Spleen (tissue), 13 donors: ENCODE measurements at places on chromosomes 3 and 15.
A peak's percentile ranks its signal among the peaks of the same experiment; 100 is the strongest.

GRCh38 chr3:151766454-151766853 lies 32.7 kb downstream of the AADACL2 start:
- no peak for DNase-seq

- no peak for DNase-seq
Observed at GRCh38 chr3:110598847-110599490, 472.6 kb upstream of the NECTIN3 start.

- DNase-seq = no peak
Observed at GRCh38 chr3:31880482-31881078, 100.5 kb downstream of the OSBPL10 start.

- no peak for DNase-seq
Observed at GRCh38 chr3:133703915-133704314, 42.2 kb upstream of the TOPBP1 start.

DNA sequence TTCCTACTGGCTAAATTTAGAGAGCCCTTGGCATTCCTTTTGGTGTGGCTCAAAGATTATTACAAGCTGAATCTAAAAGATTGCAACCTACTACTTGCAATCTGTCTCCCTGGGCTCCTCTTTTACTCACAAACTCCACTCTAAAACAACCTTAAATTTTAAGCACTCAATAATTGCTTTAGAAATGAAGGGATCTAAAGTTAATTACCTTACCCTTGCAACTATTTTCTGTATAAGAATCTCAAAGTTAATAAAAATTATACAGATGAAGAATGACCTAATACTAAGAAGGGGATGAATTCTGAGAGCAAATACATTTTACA lies 60.2 kb downstream of the ESYT3 start:
- DNase-seq = no peak

DNA sequence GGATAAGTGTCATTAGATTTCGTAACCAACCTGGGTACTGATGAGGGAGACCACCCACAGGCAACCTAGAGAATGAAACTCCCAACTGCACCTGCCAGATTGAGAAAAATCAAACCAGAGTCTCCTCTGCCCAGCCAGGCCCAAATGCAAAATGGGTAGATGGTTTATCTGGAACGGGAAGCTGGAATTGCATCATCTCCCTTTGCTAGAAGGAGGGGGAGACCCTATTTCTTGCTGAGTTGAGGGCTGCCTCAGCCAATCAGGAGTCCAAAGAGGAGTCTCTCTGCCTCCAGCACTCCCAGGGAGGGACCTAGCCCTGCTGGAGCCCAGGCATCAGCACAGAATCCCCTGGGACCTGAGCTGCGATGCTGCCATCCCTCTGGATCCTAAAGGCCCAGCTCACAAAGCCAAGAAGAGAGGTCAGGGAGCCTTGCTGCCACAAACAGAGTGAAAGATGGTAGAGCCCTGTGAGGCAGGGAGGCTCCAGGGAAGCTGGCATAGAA lies 8.1 kb downstream of the RMDN3 start:
- no peak for DNase-seq

- peak; percentile 83 for DNase-seq
Observed at GRCh38 chr3:112128843-112129727, 4.0 kb downstream of the GCSAM start.

DNA sequence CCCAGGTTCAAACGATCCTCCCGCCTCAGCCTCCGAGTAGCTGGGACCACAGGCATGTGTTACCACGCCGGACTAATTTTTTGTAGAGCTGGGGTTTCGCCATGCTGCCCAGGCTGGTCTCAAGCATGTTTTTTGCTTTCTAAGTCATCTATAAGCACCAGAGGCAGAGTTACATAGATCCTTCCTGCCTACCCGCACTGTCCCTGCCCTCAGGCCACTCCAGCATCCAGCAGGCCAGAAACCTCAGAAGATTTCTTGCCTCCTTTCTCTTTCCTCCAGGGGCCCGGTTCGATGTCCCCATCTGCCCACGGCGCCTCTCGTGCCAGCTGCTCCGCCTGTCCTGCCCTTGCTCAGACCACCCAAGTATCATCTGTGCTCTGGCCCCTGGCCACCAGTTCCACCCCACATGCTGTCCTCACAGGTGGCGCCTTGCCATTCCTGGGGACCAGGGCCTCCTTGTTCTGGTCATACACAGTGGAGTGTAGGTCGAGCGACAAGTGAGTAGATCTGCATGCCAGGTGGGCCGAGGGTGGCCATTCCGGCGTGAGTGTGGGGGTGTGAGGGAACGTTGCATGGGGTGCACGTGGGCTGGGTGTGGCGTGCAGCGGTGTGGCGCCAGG lies 27.3 kb downstream of the KLHDC8B start:
- DNase-seq = no peak

- no peak for DNase-seq
Observed at GRCh38 chr15:68085052-68085451, 30.9 kb downstream of the PIAS1 start.

- DNase-seq = no peak
Observed at GRCh38 chr15:68220967-68221366, 8.6 kb downstream of the CLN6 start.

- DNase-seq = no peak
Observed at GRCh38 chr3:42369304-42369703, 41.1 kb downstream of the LYZL4 start.

- no peak for DNase-seq
Observed at GRCh38 chr3:61181874-61182273, 69.4 kb downstream of the FHIT start.

DNA sequence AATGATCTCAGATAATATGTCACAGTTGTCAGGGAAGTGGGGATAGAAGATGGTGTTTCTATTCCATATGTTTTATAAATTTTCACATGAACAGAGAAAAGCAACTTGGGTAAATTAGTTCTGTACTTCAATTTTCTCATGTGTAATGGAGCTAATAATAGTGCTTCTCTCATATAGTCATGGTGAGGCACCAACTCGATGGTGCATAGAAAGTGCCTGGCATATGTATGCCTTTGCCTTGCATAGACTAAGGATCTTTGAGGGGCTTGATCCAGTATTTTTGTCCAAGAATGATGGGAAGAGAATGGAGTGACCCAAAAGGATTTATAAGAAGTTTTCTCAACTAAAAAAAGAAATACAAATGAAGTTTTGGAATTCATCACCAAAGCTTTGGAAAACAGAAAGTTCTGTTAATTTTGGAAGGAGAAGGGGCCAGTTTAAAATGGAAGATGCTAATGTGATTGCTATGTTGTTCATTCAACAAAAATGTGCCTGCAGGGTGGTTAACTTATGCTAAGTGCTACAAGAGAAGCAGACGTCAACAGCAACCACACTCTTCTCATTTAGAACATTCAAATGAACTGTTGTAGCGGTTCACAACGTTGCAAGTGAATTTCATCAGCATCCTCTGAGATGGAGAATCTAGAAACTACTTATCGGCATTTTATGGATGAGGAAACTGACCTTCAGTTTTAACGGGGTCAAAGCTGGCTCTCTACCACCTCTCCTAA lies 86.1 kb downstream of the RTP4 start:
- DNase-seq = no peak

DNA sequence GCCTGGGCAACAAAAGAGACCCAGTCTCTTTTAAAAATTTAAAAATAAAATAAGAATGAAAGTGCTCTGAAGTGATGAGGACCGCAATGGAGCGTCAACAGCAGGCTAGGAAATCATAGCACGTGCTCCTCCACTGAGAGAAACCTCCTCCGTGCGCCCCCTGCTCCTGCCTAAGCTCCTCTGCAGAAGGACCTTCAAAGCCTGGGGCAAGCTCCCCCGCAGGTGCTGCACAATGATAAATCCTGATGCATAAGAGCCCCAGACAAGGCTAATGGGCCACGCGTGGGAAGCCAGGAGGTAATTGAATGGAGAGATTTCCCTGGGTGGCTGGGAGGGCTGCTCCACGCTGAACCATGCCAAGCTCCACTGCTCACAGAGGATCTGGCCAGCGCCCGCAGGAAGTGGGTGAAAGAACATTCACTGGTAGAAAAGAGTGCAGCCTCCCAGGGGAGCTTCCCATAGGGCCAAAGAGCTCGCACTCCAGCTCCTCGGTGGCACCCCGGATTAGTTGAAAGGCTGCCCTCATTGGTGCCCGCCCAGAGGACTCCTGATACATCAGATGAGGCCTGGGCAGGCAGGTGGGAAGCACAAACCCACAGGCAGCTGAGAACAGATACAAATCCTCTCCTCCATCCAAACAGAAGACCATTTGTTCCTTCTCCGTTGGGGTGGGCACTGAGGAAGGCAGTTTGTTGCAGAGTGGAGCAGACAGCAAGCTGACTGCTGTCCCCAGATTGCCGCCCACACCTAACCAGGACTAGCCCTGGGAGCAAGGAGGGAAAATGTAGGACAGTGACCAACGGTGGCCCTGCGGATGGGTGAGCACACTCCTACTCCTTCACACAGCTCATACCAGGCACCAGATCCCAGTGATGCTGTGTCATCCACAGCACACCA lies 52.5 kb downstream of the CPN2 start:
- DNase-seq = peak; percentile 58
